CD4-positive, alpha-beta T cell treated with Interferon gamma for 1 hour (primary cell): ENCODE measurements at places on chromosomes 13 and 19.
A peak's percentile ranks its signal among the peaks of the same experiment; 100 is the strongest.

DNA sequence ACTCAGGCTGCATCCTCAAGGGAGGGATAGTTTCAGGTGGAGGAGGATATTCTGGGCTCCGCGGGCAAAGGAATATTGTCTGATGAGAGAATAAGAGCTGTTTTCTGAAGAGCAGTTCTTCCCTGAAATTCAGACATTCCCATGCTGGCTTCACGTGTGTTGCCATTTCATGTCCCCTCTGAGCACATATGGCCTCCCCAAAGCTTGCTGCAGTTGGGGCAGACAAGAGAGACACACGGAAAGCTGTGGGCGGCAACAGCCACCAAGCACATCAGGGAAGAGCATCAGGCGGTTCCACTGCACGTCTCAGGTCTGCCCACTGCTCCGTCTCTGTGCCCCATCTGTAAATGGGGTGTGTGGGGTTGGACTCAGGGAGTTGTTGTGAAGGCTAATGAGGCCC is 247.5 kb upstream of the TSHZ3 start:
- DNase-seq, result no peak

DNA sequence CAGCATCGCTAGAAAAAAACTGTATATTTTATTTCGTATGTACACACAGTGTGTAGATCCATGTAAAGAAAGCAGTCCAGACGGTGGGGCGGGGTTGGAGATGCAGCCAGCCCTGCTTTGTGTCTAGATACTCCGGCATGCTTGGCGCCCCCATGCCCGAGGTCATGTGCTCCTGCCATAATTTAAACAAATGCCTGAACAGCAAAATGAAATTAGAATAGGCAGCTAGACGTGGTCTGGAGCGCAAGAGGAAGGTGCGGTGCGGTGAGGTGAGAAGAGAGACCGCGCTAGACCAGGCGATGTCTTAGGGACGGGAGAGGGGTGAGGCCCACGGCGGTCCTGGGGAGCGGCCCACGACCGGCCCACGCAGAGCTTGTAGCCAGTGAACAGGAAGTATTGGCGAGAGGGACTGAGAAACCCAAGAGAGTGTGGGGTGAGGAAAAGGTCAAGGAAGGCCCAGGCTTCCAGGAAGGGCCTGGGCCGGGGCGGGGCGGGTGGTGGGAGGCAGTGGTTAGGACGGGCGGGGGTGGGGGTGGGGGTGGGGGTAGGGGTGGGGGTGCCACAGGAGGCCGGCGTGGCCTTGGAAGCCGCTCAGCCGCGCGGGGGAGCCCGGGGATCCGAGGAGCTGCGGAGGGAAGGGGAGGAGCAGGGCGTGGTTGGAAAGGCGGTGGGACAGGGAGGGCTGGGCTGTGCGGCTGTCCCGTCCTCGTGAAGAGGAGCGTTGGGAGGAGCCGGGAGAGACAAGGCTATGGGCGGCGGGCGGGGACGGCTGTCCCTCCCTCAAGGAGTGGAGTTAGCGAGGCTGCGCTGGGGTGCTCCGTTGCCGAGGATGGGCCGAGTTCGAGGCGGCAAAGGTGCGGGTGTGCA is 254.7 kb upstream of the SGCG start:
- no peak for DNase-seq

- no peak for DNase-seq
Measured at GRCh38 chr13:37074703-37075102, 15.2 kb upstream of the SUPT20H start.

DNA sequence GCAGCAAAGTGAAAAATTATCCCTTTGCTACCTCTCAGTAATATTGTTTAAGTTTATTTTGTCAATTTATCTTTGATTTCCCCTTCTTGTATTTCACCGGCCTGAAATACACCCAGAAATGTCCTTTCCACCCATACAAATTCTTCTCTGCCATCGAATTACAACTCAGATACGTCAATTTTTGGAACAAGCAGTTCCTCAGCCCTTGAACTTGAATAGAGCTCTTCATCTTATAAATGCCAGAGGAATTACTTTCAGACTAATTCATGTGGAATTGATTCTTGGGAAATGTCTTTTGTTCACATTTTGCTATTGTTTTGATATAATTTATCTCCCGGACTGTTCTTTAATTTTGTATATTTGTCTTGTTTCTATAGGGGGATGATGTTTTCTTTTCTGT is 1359.3 kb upstream of the MIR17HG start:
- no peak for DNase-seq

GRCh38 chr13:49457221-49457620 is 13.1 kb downstream of the SETDB2 start:
- DNase-seq, result no peak

- DNase-seq, result no peak
Measured at GRCh38 chr13:59445812-59446211, 717.9 kb downstream of the DIAPH3 start.

- DNase-seq, result no peak
Measured at GRCh38 chr13:46051968-46052318, 603 bp downstream of the ZC3H13 start.

DNA sequence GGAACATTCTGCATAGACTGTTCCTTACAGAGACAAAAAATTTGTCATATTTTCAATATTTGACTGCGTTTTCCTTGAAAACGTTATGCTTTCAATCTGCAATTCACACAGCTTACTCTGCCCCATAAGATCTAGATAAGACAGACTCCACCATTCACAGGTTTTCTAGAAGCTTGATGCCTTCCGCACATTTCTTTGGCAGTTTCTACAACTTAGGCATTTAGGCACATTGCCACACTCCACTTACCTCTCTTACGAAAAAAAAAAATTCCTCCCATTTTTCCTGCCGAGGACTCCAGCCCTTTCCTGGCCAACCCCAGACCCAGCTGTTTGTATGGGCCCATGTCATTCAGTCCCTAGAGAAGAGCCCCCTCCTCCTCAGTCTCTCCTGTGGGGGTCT is 11.2 kb downstream of the ATP12A start:
- DNase-seq, result no peak

DNA sequence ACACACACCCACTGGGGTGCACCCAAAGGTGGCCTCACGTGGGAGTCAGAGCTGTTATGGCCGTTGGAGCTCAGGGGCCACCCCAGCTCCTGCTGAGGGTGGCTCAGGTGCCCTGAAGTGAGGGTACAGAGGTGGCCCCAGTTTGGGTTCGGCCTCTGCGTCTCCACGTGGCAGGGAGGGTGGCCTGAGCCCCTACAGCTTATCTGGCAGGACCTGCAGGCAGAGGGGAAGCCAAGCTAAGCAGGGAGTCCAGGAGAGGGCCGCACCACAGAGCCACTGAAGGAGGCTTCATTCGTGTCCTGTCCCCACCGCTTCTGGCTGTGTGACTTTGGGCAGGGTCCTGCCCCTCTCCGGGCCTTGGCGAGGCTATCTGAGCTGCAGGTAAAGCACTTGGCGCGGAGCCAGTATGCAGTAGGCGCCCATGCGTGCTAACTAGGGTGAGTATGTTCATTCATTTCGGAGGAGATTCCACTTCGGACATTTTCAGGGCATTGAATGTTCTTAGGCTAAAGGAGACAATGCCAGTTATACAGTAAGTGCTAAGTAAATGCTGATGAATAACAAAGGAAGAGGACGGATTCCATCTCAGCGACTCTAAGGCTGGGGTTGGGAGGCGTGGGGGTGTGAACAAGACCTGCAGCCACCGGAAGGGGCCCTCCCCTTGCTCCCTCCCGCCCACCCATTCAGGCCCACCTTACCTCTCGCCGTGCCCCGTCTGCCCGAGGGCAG is 4.9 kb downstream of the REX1BD start:
- no peak for DNase-seq

DNA sequence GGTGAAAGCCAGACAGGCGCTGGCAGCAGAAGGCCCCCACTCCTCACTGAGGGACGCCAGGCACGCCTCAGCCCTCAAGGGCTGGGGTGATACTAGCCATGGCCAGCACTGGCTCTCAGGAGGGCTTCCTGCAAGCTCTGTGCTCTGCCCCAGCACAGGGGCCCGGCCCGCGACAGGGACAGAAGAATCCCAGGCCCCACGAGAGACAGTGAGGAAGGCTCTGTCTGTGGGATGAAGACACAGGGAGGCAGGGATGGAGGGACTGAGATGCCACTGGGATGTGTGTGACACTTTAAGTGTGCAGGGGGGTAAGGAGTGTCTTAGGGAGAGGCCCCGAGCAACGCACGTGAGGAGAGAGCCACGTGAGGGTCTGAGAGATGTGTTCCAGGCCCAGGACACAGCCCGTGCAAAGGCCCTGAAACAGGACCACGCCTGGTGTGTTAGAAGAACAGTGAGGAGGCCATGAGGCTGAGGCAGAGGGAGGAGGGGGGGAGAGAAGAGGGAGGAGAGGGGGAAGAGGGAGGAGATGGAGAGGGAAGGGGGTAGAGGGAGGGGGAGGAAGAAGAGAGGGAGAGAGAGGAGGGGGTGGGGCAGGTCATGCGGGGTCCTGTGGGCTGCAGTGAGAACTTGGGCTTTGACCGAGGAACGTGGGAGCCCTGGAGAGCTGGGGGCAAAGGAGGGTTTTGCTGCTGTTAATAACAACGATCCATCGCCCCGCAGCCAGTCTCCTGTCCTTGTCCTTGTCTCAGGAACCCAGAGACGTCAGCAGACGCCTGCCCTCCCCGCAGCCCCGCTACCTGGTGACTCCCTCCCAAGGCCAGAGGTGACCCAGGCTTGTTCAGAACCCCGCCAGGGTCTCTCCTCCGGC is 7.2 kb downstream of the RPL36 start:
- no peak for DNase-seq

DNA sequence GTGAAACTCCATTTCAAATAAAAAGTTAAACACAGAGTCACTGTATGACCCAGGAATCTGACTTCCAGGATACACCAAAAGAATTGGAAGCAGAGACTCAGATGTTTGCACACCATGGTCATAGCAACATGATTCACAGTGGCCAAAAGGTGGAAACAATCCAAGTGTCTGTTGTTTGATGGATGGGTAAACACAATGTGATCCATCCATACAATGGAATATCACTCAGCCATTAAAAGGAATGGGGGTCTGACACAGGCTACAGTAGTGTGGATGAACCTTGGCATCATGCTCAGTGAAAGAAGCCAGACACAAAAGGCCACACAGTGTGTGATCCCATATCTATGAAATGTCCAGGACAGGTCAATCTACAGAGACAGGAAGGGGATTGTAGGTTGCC is 174.3 kb downstream of the PTPRS start:
- DNase-seq, result no peak

DNA sequence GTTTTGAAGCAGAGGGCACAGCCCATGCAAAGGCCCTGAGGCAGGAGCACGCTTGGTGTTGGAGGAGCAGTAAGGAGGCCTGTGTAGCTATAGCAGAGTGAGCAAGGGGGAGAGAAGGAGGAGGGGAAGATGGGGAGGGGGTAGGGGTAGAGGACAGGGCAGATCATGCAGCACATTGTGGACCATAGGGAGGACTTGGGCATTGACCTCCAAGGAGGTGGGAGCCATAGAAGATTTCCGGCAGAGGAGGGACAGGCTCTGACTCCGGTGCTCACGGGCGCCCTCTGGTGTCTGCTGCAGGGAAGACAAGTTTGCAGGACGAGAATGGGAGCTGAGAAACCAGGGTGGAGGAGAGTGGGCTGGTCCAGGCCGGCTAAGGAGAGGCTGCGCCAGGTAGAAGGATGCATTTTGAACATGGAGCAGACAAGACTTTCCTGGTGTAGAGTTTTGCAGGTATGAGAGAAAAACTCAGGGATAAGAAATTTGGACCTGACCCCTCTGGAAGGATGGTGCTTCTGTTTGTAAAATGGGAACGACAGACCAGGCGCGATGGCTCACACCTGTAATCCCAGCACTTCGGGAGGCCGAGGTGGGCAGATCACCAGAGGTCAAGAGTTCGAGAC is 13.7 kb upstream of the CREB3L3 start:
- DNase-seq, result peak; percentile 78

DNA sequence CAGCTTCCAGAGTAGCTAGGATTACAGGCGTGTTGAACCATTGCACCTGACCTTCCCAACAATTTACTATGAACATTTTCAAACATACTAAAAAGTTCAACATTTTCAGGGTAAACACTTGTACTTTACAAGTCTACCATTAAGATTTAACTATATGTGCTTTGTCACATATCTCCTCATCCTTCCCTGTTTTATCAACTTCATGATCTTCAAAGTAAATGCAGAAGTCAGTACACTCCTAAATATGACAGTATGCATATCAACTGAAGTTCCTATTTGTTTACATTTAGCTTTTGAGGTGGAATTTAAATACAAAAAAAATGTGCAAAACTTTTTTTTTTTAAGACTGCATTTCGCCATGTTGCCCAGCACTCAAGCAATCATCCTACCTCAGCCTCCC is 18.5 kb downstream of the LNX2 start:
- no peak for DNase-seq

GRCh38 chr13:50668049-50668448 is 175.4 kb downstream of the DLEU7 start:
- DNase-seq, result no peak

- no peak for DNase-seq
Measured at GRCh38 chr19:23571175-23571574, 115.8 kb downstream of the ZNF675 start.

- DNase-seq, result no peak
Measured at GRCh38 chr19:55370305-55370988, at the start of gene IL11. TSS of gene IL11 (minus strand) at chr19:55370463. CDS start at chr19:55370310, 153 bp downstream.

DNA sequence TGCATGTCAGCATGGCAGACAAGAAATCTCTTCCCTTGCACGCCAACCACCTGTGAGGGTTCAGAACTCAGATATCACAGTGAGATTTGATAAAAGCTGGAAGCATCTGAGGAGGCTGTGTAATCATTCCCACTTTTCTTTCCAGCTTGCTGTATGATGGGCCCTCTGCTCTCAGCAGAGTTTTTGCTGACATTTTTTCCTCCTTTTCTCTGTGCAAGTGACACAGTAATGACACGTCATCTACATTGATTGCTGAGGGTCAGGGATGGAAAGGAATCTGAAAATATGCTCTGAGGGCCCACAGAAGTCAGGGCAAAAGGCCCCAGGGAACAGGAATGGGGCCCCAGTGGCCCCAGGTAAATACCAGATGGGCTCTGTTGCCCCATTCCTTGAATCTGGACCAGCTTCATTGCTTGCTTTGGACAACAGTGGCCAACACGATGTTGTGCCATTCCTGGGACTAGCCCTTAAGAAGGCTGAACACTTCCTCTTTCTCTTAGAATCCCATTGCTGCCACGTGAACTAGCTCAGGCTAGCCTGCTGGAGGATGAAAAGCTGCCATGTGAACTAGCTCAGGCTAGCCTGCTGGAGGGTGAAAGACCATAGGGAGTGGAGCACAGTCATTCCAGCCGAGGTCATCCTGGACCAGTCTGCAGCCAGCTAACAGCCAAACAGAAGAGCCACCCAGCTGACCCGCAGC is 68.2 kb downstream of the CACNA1A start:
- no peak for DNase-seq

GRCh38 chr13:72397265-72397664 is 330.2 kb downstream of the MZT1 start:
- no peak for DNase-seq

- DNase-seq, result no peak
Measured at GRCh38 chr13:36848199-36848982, 29.4 kb downstream of the RFXAP start.

DNA sequence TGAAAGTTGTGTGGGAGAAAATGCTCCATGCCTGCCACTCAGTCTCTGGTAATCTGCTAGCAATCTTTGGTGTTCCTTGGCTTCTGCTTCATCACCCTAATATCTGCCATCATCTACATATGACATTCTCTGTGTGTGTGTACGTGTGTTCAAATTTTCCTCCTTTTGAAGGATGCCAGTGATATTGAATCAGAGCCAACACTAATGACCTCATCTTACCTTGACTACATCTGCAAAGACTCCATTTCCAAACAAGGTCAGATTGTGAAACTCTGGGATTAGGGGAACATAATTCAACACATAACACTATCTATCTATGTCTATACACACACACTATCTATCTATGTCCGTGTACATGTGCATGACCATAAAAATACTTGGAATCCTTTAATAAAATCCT is 81.4 kb upstream of the IRS2 start:
- no peak for DNase-seq
